ENCODE measurements at places on chromosomes 2 and 18. TPM values are rescaled to one million over a fixed set of nuclear protein-coding genes. Genes with fewer than 3 reads are reported as not detected.

Gene CIB4
- total RNA-seq: not detected

Gene PFN4
- total RNA-seq: not detected

Gene CTLA4
- total RNA-seq: 0.84 TPM

Gene DSG1
- not detected for total RNA-seq

Gene SNRNP27
- total RNA-seq: 30.8 TPM

DNA sequence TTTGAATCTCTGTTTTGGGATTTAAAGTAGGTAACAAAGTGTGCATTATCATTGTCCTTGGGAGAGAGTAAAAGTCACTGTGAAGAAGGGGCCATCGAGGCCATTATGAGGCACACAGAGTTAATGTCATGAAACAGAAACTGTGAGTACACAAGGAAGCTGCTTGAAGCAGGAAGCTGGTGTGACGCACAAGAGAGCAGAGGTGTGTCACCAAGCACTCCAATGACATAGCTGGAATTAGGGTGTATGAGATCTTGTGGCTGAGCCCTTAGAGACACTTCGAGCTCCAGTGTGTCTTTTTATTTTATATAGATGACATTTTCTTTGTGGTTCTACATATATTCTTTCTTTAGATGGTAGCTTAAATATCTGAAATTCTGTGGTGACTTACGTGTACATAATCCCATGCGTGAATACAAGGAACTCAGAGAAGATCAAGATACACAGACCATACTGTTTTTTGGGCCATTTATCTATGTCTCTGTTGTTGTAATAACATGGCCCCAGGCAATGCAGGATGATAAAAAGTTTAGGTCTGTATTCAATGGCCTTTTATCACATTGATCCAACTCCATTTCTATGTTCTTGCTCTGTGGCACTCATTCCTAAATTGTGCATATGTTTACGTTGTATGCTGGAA lies 164.7 kb upstream of the FAM98A start:
- H3K27me3 ChIP-seq: no peaks in the 10 kb centered on the region
- no peaks in the 10 kb centered on the region for H3K4me1 ChIP-seq
- no peaks in the 10 kb centered on the region for H3K36me3 ChIP-seq
- DNase-seq: no peak
- H3K4me3 ChIP-seq: no peak overlapping the region
- no peak overlapping the region for H3K27ac ChIP-seq

DNA sequence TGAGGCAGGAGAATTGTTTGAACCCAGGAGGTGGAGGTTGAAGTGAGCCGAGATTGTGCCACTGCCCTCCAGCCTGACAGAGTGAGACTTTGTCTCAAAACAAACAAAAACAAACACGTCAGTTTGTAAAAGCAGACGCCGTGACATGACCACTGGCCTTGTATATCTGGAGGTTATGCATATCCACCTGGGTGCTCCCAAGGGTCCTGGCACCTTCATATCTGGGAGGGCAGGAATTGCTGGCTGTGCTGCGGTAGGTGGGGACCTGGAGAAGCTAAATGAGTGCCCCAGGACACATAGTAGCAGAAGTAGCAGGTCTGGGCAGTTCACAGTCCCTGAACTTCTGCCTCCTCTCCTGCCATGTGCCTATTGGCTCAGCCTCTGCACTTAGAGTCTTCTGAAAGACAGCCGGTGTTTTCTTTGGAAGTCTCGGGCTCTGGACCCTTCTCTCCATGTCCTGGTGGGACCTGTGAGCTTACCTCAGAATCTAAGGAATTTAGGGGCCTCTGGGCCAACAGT lies 30.9 kb upstream of the IL1R2 start:
- peak overlapping the region; percentile 67 for H3K27ac ChIP-seq
- H3K4me3 ChIP-seq: no peak overlapping the region
- no peaks in the 10 kb centered on the region for H3K36me3 ChIP-seq
- DNase-seq: no peak
- no peaks in the 10 kb centered on the region for H3K4me1 ChIP-seq

DNA sequence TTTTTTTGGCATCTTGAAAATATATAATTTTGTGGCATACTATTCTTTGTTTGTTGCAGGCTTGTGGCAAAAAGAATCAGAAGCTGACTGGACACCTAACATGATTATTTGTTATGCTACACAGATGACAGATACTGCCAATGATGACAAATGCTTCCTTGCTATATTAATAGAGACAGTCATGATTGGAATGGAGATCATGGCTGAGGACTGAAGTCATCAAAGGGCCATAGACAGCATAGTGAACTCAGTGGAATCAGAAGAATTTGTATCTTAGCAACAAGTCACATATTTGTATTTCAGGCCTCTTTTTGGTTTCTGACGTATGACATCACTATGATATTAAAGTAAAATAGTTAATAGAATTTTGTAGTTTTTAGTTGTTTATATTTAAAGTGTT lies 1003.8 kb upstream of the DDX18 start:
- H3K27ac ChIP-seq: no peak overlapping the region
- DNase-seq: no peak
- H3K4me1 ChIP-seq: peaks cover 3% of the 10 kb centered on the region
- H3K36me3 ChIP-seq: no peaks in the 10 kb centered on the region

DNA sequence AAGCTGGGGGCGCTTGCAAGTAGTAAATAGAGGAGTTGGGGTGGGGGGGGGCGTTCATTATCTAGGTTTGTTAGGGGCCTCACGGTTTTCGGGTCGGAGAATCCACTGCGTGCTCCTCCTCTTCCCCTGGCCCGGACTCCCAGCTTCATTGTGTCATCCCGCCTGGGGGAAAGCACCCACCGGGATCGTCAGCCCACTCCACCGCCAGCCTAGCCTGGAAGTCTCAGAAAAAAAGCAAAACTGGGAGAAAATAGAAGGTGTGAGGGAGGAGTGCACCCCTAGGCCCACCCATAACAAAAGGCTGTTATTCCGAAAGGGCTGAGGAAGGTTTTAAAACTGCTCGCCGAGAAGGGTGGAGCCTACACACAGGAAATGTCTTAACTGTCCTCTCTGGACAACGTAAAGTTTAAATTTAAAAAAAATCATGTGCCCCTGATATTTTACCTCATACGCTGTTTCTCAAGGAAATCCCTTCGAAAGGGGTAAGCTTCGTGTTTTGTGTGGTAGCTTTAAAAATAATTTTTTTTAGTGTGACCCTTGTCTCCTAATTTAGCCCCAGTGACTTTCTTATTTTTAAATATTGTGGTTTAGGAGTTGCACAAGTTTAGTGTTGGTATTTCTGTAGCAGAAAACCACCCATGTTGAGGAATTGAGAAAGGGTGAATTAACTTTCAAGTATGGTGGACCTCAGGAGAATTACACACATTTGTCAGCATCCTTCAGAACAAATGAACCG lies 104.2 kb downstream of the SPTBN1 start:
- peak overlapping the region; percentile 66 for H3K4me3 ChIP-seq
- peaks cover 15% of the 10 kb centered on the region for H3K4me1 ChIP-seq
- peak overlapping the region; percentile 89 for H3K27ac ChIP-seq

DNA sequence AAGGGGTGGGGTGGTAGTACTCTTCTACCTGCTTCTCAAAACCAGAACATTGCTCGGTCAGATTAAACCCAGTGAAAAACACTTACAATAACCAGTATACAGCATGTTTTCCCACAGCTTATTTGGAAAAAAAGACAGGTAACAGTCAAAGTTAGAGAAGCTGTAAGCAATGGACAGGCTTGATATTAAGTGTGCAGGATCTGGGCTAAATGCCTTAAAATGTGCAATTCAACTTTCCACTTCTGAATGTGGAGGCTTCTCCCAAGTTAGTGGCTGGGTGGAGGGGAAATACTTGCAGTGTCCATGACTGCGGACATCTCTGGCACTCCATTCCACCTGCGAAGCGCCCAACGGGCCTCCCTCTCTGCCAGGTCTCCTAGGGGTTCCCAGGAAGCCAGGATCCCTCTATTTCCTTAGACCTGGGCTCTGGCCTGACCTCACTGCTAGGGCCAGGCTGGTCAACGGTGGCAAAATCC lies 5.3 kb downstream of the ZEB2 start:
- peak overlapping the region; percentile 52 for H3K4me3 ChIP-seq
- no peak for DNase-seq
- H3K36me3 ChIP-seq: no peaks in the 10 kb centered on the region

- no peaks in the 10 kb centered on the region for H3K36me3 ChIP-seq
- no peaks in the 10 kb centered on the region for H3K27me3 ChIP-seq
- no peak overlapping the region for H3K27ac ChIP-seq
- H3K4me3 ChIP-seq: no peak overlapping the region
- H3K4me1 ChIP-seq: no peaks in the 10 kb centered on the region
Measured at GRCh38 chr2:120677696-120678247, 57.9 kb upstream of the GLI2 start.
